Activated T-helper 1 cell treated with anti-CD3 and anti-CD28 coated beads, Interleukin-2, amount 50 U/mL, for 16 hours (primary cell): ENCODE measurements at places on chromosomes 12 and 14.

- no peak for DNase-seq
These were observed 465.6 kb downstream of the ZFP36L1 start for GRCh38 chr14:68327231-68327630.

- DNase-seq: no peak
These were observed 5.2 kb downstream of the OR4E1 start for GRCh38 chr14:21668377-21668776.

DNA sequence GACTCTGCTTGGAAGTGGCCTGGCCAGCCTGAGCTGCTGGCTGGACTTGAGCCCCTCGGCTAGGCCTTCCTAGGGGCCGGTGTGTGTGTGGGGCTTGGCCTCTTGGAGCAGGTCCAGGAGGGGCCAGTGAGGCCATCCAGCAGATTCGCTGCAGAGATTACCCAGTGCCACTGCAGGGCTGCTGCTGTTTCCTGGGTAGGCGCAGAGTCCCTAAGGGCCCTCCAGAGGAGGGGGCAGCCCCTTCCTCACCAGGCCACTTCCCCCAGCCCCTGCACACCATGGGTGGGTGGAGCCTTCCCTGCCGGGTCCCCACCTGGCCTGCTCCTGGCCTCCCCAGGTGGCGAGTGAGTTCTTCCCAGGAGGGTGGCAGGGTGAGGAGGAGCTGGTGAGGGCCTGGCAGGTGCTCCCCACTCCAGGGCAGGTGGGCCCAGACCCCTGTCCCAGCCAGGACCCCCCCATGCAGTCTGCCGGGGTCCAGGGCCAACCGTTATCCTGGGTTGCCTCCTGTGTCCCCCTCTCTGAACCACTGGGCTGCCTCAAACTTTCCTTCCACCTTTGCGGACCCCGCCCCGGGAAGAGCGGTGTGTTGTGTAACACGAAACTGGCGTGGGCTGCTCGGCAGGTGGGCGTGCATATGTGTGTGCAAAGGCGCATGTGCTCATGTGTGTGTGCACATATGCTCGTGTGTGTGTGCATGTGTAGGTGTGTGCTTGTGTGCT, 25.1 kb downstream of the ASPG start:
- DNase-seq: no peak

DNA sequence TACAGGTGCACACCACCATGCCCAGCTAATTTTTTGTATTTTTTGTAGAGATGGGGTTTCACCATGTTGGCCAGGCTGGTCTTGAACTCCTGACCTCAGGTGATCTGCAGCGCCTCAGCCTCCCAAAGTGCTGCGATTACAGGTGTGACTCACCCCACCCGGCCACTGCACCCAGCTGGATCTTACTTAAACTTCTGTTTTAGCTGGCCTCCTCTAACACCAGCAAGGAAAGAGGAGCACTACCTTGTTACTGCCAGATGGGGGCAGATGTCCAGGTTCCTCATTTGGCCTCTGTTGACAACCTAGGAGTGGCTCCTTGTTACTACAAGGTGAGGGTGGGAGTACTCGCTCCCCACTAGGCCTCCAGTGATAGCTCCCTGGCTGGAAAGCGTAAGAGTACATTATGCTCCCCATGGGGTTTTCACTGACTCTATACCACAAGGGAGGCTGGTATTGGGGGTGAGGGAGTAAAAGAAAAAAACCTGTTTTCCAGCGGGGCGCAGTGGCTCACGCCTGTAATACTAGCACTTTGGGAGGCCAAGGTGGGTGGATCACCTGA, 13.2 kb upstream of the ARF6 start:
- DNase-seq: no peak

GRCh38 chr12:43315961-43316360, 236.0 kb downstream of the ADAMTS20 start:
- DNase-seq: no peak

DNA sequence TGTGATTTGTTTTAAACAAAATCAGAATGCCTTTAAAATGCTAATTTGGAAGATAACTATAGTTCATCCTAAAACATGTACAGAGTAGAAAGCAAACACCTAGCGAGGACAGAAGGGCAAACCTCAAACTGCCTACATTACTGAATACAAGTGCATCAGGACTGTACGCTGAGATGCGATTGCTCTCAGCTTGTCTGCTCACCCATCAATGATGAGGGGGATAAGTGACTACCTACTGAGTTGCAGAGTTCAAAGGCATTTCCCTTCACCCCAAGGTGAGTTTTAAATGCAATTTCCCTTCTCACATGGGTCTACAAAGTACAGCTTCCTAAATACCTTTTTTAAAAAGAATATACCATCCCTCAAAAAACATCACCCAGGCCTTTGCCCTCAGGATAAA, 52.9 kb downstream of the PHLDA1 start:
- DNase-seq: no peak

GRCh38 chr12:42607584-42608058, 18.1 kb upstream of the PRICKLE1 start:
- no peak for DNase-seq

DNA sequence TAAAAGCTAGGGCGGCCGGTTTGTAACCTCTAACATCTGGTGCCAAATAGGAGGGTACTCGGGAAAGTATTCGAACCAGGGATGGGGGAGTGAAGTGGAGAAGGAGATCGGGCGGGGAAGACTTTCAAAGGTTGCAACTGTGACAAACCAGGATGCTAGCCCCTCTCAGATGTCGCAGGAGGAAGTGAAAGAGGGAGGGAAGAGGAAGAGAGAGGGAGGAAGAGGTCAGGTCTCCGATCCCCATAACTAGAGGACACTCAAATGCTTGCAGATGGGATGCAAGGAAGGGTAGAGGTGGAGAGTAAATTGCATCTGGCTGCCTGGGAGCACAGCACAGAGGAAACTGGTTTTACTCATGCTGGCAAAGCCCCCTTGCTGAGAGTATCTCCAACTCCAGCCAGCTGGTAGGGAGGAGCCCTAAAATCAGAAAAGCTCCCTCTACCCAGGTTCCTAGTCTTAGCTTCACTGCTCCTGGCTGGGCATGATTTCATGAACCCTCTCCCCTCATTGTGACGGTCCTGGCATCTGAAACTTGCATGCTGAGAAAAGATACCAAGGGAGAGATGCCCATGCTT, 696.7 kb upstream of the TBX3 start:
- DNase-seq: no peak

DNA sequence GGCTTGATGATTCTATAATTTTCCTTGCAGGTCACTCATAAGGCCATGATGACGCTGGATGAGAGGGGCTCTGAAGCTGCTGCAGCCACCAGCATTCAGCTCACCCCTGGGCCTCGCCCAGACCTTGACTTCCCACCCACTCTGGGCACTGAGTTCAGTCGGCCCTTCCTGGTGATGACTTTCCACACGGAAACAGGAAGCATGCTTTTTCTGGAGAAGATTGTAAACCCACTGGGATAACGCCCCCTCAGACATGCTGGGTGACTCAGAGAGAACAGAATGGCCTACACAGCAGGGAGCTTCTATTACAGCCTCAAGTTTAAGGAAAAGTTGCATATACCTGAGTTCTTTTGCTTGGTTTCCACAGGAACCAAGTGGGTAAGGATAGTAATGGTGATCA, 34.3 kb downstream of the SERPINA3 start:
- no peak for DNase-seq

GRCh38 chr12:42704340-42704739, 114.8 kb upstream of the PRICKLE1 start:
- DNase-seq: no peak

DNA sequence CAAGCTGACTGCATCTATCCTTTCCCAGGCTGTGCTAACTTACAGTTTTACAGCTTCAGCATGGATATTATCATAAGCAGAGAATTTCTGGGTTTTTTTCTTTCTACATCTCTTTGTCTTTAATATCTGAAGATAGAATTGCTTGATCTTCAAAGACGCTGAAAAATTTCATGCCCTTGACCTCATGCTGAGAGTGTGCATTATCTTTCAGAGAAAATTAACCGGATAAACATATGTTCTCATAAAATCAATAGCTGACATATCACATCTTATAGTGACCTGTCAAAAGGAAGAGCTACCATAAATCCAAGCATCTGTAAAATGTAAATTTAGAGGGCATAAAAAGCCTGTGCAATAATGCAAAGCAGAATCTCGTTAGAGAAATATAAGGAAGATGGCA, 1704.1 kb upstream of the FLRT2 start:
- no peak for DNase-seq

DNA sequence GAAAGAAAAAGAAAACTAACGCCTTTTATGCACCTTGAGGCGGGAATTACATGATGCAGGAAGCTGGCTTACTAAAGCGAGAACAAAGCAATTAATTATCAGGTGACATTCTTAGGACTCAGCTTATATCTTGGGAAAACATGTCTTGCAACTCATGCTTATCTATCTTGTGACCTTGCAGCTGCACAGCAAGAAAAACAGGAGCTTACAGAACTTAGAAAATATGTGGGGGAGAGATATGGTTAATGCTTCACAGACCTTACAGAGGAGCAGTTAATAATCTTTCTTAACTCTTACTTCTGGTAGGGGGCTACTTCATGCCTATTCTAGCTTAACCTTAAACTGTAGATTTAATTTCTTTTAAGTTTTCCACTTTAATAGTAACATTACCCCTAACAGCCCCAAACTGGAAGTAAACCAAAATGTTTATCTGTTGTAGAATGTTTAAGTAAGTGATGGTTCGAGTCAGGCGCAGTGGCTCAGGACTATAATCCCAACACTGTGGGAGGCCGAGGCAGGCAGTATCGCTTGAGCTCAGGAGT, 13.2 kb upstream of the OR11G2 start:
- no peak for DNase-seq

DNA sequence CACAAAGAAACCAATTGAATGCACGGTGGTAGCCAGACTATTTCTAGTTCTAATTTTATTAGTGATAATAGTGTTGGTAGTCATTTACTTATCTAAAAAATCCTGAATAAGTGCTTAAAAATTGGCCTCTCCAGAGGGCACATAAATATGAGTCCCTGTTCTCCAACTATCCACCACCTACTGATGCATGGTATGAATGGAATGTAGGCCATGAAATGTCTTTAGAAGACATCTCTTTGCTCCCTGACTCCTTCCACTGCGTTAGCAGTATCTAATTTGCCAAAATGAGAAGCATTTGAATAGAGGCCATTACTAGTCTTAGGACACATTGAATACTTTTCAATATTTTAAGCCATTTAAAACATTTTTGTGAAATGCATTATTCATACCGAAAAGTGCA, 261.7 kb downstream of the LRFN5 start:
- DNase-seq: no peak

- no peak for DNase-seq
These were observed 5.1 kb upstream of the NKX2-1 start for GRCh38 chr14:36524874-36525745.

- no peak for DNase-seq
These were observed 1.9 kb upstream of the PIWIL1 start for GRCh38 chr12:130335517-130336392.

DNA sequence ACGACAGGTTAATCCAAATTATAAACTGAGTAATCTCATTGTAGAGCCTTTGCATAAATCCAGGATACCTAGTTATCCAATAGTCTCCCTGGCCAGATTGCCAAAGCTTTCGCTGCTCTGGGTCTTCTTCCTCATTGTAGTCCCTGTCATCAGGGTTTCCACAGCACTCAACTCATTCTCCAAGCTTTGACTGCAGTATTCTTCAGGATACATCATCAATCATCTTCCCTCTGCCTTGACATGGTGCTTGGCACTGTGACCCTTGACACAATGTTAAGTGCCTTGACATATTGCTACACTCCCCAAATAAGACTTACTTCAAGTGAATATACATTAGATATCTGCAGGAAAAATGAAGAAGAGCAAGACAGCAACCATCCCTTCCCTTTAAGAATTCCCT, 60.1 kb upstream of the RESF1 start:
- no peak for DNase-seq

GRCh38 chr12:121921066-121921465, 2.7 kb downstream of the CFAP251 start:
- DNase-seq: no peak

DNA sequence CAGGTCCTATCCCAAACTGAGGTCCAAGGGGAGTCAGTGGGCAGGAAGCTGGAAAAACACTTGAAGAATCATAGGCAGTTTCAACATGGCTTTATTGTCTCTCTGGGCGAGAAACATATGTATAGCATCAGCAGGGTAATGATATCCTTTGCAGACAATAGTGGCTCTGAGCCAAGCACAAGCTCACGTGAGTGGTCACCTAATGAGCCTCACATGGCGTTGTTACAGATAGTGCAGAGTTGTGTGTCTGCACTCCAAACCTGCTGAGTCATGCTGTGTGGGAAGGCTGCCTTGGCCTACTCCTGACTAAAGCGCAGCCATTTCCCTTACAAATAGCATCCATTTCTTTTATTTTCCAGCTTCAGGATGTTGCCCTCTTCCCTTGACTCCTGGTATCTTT, 105.2 kb upstream of the SYT1 start:
- DNase-seq: no peak
